ENCODE measurements at places on chromosomes 4 and X.

DNA sequence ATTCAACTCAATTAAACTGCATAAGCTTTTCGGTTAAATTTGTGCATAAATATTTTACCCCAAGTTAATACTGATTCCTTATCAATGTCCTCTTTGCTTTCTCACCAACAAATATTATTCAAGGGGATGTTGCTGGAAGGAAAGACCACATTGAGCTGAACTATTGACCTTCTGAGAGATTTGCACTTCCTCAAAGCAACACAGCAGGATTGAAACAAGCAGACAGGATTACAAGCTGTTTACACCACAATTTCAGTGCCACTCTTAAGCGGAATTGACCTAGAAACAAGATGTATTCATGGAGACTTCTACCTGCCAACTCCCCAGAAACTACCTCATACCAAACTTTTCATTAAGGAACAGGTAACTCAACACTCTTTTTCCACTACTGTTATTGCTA lies 96.5 kb upstream of the DUSP21 start:
- DNase-seq: no peak

DNA sequence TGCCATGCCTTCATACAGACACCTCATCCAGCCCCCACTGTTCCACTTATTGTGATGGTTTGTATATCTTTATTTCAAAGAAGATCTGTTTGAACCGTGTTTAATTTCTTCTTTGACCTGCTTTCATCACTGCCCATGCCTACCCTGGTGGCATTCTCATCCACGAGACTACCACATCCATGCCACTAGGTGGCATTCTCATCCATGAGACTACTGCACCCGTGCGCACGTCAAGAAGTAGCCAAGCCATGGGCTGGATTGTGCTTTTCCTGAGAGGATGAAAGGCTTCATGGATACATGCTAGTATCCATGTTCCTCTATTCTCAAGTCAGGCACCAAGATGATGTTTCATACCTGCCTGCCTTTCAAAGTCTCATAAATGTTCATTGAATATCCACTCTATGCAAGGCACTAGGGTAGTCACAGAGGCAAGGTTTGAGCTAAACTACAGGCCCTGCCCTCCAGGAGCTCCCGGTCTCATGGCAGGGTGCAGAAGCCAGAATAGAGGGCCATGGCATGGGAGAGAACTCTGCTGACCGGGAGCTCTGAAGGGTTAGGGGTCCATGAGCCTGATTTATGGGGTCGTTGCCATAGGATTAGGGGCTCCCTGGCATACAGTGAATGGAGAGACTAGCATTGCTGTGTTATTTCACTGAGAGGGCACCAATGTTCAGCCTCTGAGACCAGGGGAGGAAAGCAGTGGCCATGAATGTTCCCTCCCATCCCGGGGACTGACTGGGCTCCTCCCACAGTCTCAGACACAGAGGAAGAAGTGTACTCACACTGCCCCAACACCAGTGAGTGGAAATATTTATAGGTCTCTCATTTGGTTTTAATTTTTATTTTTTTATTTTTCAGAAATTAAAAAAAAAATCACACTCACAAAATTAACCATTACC lies 24.8 kb upstream of the EOLA2 start:
- no peak for DNase-seq

DNA sequence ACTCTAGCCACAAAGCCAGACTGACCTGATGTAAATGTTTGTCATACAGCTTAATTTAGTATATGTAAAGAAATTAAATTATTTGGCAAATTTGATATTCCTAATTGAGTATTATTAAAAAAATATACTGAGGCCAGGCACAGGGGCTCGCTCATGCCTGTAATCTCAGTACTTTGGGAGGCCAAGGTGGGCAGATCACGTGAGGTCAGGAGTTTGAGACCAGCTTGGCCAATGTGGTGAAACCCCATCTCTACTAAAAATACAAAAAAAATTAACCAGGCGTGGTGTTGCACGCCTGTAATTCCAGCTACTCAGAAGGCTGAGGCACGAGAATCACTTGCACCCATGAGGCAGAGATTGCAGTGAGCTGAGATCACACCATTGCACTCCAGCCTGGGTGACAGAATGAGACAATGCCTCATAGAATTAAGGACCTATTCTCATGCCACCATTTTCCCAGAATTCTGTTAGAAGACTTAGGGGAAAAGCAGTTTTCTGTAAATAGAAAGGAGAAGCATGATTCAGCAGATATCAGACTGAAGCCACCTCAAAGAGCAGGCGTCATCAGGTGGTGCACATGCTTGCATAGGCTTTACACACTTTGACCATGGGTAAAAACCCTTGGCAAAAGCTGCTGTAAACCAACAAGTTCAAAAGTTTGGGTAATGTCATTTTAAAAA lies 6.1 kb downstream of the UBQLN2 start:
- DNase-seq: no peak

DNA sequence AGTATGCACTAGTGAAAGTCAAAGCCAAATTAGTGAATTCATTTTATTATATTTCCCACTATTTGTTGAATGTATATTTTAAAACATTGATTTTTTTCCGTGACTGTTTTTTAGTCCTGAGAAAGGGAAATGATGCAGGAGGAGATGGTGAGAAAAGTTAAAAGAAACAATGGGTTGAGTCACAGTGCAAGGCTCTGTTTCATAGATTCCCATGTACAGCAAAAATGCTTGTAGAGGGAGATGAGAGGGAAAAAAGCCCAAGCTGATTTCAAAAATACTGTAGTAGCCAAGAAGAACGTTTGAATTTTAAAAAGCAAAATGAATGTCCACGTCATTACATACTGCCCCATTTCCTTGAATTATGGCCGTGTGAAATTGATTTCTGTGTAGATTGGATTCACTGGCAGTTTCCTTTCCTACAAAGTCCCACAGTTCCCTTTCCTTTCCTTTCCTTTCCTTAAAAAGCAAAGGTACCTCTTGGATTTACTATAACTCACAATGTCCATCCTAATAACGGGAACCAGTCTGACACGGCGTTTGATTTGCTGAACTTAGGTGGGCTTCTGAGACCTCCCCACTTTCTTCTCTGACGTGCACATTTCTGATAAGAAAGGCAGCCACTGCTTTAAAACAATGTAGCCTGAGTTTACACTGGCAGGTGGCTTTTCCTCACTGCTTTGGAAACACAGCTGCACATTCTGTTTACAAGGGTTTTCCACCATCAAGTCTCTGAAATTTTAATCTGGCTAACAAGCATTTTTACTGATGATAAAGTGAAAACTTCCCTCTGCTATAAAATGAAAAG lies 63.7 kb downstream of the SPCS3 start:
- DNase-seq: no peak

DNA sequence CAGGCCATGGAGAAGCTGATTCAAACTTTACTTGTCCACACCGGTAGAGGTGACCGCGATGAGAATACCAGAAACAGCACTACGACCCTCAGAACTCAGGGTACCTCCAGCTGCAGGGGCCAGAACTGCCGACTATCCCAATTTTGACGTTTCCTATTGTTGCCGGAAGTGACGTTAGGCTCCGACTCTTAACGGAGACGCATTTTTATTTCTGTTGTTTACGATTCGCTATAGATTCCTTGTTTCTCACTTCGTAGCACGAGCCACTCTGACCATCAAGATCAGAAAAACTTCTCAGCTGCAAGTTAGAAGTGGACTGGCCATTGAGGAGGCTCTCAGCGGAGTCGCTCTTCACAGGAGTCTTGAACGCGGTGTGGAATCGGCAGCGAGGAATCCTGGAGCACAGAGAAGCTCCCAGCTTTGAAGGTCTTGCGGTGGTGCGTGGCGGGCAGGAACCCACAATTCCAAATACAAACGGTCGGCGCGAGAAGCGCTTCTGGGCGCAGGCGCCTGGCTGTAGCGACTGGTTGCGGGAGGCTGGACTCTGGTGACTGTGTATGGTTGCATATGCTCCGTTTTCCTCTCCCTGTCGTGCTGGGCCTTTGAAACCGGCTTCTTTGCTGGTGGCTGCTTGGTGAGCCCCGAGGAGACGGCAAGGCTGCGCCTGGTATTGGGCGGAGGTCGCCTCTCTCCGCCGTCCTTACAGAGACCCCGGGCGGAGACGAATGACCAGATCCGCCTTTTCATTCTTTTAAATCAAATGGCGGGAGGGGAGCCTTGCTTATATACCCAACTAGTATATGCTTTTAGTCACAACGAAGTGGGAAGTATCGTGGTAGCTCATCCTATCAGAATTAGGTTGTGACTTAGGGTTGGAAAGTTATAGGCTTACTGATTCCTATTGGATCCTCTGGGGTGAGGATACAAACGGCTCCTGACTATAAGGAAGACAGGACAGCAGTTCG lies at the start of the genes CEP44 and FBXO8:
Gene CEP44, plus strand, starts transcription at position 405 of the 965 bp plus-strand sequence. CDS start 15,211 bp downstream, outside the sequence.
Gene FBXO8, minus strand, starts transcription at position 161 of the 965 bp plus-strand sequence. CDS start 20,575 bp downstream, outside the sequence.
- DNase-seq: no peak

- DNase-seq: no peak
Measured at GRCh38 chr4:75004755-75005668, 72.1 kb downstream of the PARM1 start.

DNA sequence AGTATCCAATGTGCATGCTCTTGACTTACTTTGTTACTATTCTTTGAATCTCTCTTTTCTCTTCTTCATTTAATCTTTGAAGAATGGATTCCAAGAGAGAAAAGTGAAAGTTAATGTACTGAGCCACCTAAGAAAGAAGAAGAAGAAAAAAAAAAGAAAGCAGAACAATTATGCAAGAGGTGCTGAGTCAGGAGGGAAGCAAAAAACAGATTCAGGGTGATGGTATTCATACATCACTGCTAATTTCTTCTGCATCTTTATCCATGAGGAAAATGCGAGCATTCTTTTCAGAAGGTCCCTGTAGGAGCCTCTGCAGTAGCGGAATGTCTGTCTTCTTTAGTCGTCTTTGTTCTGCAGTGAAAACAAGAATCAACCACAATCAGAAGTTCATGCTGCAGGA lies 43.9 kb downstream of the RASSF6 start:
- DNase-seq: no peak

DNA sequence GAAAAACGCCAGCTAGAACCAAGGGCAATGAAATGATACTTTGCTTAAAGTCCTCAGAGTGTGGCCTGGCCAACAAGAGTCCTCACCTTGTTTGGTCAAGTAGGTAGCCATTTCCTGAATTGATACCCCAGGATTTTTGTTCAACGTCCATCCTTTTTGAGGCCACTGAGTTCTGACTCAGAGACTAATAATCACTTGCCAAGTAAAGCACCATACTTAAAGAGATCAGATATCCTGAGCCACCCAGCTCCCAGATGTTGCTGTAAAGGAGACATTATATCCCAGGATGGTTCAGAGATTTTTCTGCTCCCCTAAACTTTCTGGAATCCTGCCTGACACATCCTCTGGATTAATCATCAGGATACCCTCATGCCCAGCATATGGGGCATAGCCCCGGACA lies 190.9 kb downstream of the RAP1GDS1 start:
- no peak for DNase-seq

DNA sequence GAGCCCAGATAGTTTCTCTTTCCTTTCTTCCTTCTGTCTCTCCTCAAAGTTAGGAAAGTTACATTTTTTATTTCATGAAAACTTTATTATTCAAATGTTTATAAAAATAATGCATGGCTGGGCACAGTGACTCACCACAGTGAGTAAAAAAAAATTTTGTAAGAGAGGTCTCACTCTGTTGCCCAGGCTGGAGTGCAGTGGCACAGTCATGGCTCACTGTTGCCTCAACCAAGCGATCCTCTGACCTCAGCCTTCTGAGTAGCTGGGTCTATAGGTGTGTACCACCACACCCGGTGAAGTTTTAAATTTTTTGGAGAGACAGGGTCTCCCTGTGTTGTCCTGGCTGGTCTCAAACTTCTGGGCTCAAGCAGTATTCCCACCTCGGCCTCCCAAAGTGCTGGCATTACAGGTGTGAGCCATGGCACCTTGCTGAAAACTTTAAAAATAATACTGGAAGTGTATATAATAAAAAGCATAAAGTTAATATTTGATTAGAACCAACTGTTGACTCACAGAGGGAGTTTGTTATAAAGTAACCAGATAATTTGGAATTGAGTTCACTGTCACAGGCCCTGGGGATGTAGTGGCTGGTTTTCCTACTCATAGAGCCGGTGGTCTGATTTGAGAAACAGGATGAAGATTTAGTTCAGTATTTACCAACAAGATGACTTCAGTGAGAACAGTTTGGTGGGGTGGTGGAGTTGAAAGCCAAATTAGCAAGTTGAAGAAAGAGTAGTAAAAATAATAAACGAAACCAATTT lies 18.0 kb downstream of the CMC4 start:
- DNase-seq: no peak

DNA sequence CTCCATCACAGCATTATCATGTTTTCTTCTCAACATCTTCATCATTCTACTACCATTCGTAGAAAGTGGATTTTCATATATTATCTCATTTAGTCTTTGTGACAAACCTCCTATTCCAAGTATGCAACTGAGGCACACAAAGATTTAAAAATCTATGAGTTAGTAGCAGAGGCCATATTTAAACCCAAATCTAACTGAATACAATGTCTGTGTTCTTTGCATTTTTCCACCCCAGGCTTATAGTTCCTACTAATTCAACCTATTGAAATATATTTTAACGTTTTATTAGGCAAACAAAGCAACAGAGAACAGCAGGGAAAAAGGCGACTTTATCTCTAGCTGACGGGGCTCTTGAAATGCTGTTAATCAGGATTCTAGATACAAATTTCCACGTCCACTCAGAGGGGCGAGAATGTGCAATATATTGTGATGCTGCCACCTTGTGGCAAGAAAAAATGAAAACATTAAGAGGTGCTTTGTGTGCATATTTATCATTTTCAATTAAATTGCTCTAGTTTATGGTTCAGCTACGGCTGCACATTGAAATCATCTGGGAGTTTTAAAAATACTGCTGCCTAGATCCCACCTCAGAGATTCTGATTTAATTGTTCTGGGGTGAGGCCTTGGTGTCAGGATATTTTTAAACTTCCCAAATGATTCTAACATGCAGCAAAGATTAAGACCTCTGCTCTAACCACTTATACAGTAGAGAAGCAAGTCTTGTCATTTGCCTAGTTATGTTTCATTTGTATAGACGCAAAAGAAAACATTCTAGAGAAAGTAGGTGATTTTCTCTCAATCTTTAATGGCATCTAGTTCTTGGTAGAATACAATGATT lies 315.9 kb downstream of the MAPK10 start:
- no peak for DNase-seq

DNA sequence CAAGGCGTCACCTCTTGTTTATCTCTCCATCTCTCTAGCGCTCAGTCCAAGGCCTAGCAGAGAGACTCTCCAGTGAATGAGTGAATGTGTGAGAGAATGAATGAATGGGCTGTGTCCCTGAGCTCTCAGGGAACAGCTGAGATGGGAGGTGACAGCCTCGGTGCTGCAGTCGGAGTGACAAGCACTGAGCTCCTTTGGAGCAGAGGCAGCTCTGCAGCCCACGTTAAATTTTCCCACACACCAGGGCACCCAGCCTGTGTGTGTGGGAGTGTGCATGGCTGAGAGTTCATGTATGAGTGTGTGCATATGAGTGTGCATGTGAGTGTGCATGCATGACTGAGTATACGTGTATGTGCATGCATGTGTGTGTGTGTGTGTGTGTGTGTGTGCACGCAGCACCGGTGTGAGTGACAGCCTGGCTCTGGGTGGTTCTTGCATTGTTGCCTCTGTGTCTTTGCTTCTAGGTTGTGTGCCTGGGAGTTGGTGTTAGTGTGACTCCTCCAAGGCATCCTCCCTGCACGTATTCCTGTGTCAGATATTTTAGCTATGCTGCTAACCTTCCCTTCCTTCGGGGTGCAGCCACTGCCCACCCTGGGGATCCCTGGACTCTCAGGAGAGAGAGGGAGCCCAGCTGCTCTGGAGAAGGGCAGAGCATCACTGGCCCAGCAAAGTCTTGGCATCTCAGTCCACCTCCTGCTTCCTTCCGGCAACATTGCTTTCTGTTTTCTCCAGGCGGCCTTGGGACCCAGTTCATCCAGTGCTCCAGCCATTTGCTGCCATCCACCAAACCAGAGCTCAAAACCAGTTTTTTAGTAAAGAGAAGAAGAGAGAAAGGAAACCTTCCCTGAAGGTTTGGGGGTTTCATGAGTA lies 98.6 kb downstream of the PPP2R2C start:
- DNase-seq: no peak

Measured in cortex of kidney (tissue), 1 donor.